ENCODE measurements at places on chromosomes 2 and 18.

DNA sequence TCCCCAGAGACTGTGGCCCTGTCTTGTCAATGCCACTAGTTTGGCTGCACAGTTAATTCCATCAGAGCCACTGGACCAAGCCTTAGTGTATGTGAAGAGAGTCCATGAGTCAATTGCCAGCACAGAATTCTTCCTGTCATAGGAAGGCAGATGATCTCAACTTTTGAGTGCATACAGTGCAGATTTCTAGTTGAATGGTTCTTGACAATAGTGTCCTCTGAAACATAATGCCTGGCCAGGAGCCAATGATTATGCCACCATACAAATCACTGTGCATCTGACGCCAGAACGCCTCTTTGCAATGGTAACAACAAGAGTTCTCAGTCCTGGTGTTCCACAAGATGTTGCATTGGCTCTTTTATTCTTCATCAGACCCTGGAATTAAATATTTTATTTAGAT lies 7.1 kb downstream of the NEUROD1 start:
- DNase-seq = no peak

GRCh38 chr2:192887337-192887736 lies 692.6 kb upstream of the TMEFF2 start:
- no peak for DNase-seq

GRCh38 chr2:218319813-218320365 lies 27.6 kb upstream of the TMBIM1 start:
- DNase-seq = no peak

DNA sequence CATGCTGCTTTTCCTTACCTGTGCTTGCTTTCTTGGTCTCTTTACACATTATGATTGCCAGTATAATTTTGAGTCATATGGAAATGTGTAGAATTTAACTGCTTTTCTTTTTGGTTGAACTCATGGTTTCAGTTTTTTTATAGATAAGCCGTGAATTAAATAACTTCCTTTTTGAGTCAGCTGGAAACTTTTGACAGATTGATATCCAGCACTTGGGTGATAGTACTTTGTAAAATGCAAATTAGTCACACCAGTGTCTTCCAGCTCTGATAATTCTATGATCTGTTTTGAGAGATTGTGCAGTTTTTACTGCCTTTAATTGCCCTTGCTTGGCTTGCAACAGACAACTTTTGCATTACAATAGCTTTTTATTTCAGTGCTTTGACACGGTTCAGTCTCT lies 86.4 kb downstream of the NCOA1 start:
- no peak for DNase-seq

DNA sequence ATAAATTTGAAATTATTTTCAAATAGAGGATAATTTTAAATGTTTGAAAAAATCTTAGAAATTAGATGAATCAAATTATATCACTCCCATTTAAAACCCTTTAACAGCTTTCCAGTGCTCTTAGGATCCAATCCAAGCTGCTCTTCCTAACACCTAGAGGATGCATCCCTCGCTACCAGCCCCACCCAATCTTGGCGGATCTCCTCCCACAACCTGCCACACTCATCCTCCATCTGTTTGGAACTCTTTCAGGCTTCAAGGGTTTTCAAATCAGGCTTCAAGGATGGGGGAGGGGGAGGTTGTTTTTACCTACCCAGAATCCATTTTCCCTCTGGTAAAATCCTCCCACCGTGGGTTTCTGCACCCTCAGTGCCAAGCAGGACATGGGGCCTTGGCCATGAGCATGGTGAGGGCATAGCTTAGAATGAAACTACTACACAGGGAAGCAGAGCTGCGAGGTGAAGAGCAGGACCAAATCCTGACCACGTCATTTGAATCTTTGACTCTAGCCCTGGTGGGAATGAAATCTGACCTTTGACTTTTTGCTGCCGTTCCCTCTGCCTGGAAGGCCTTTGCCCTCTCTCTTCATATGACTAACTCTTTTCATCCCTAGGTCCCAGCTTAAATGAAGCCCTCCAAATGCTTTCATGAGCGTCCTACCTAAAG lies 113.0 kb upstream of the MAPRE2 start:
- DNase-seq = no peak

DNA sequence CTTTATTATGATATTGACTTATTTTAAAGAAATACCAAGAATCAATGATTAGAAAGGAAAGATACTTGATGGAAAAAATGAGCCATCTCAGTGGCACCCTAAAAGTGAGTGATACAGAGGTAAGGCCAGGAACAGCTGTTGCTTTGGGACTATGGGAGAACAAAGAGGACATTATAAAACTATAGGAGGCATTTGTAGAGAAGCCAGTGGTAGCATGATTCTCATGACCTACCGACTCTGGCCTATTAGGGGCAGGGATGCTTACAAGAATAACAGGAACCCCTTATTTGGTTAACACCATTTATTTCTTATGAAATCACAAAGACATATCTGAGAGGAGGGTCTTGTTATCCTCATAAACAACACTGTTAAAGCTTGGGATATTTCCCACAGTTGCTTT lies 162.2 kb downstream of the RIT2 start:
- DNase-seq = no peak

DNA sequence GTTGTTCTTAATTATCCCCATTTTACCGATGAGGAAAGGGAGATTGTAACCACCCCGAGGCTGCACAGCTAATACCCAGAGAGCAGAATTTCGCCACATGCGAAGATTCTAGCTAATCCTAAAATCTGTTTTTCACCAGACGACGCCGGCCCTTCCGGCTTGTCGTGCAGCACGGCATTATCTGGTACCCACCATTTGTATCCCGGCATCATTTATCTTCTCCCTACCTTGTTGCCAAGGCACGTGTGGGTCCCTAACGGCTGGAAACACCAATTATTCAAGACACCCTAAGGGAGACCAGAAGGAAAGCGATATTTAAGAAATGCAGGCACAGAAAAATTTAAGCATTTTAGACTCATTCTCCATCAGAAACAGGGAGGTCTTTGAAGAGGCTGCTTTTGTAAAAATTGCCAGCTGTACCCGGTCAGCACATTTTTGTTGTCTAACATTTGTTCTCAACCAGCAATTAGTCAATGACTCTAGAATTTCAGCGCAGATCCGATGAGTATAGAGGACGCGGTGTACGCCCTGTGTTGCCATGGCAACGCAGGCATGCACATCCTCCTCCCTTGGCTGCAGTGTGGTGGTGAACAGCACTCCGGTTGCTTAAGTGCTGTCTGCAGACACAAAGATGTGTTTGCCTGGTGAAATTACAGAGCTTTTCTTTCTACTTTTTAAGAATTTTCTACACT lies 111.6 kb downstream of the AGAP1 start:
- DNase-seq = no peak

GRCh38 chr2:17979707-17980106 lies 101.2 kb downstream of the KCNS3 start:
- no peak for DNase-seq

All from CD4-positive, alpha-beta T cell treated with Interleukin-6 at 100 ng/mL for 8 hours (primary cell).